ENCODE measurements at places on chromosomes 5 and 9.
A peak's percentile ranks its signal among the peaks of the same experiment; 100 is the strongest.

DNA sequence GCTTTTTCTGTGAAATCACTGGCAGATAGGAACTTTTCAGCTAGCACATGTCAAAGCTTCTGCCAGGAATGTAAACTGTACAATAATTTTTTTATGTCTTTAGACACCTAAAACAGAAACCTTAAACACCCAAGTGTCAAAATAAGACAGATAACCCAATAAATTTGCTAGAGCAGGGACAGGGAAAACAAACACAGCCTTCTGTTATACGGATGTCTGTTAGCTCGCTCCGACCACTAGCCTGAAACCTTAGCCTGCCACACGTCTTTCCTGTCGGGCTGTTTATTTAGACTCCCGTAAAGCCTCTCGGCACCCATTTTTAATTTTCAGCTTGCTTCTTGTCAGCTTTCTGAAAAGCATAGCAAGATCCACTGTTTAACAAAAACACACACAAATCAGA lies 355.4 kb upstream of the SLC24A2 start:
- no peak for DNase-seq

DNA sequence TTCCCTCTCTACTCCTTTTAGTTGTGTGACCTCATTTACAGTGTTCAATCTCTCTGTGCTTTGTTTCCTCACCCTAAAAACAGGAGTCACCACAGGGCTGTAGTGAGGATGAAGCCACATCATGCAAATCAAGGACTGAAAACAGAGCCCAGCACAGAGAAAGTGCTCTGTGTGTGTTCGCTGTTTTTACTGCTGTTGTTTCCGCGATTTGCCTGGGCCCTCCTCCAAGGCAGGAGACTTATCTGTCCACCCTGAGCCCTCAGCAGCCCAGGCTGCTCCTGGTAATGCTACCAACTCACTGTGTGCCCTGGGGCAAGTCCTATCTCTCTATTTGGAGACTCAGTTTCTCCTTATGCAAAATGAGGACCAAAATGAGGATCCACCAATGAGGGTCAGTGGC lies 87.2 kb upstream of the NEURL1B start:
- DNase-seq: no peak

DNA sequence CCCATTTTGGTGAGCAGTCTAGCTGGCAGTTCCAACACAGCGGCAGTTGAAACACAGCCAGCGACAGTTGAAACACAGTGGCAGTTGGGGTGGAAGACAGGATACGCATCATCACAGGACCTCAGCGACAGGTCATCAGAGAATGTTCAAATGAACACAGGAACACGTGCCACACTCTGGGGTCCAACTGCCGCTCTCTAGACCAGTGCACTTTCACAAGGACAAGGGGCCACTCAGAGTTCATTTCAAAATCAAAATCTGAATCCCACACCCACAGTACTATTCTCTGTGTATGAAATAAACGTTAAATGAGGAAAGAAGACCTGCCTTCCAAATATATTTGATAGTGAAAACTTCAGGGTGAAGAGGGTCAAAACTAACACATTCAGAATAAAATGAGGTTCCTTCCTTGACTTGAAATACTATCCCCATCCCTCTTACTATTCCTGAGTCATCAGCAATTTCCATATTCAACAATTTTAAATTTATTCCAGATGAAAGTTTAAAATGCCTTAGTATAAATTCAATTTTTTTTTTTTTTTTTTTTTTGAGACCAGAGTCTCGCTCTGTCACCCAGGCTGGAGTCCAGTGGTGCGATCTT lies 53.0 kb upstream of the SIMC1 start:
- no peak for DNase-seq

- no peak for DNase-seq
These were observed 157.9 kb downstream of the NFIB start for GRCh38 chr9:14156046-14156445.

GRCh38 chr9:132994410-132995120 lies 16.1 kb downstream of the GFI1B start:
- DNase-seq: peak; percentile 14

- DNase-seq: no peak
These were observed 16.2 kb upstream of the FSD1L start for GRCh38 chr9:105431424-105432246.

DNA sequence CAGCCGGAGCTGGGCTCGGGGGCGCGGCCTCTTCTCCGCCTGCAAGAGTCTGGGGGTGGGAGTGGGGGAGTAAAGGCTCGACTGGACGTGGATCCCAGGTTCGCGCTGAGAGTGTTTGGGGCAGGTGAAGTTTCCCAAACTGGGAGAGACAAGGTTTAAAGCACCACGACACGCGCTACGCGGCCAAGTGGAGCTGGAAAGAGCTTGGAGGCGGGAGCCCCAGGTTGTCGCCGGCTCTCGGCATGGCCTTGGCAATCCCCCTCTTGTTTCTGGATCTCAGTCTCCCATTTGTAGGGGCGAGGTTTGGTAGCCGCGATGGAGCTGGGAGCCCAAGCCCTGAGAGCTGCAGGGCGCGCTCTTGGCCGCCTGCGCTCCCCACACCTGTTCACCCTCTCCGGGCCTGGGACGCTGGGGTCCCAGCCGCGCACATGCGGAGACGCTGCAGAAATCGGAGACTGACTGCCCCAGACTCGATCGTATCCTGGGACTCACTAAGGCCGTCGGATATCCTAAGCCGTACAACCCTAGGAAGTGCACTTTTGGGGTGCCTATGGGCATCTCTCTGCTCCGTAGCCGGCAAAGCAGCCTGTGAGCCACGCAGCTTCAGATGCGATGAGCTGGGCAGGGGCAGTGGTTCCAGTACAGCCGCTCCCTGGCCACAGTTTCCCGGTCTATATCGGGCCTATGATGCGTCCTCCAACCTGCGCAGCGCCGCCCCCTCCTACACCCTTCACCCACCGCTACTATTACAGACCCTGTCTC lies 937 bp downstream of the TMOD1 start:
- DNase-seq: peak; percentile 54

DNA sequence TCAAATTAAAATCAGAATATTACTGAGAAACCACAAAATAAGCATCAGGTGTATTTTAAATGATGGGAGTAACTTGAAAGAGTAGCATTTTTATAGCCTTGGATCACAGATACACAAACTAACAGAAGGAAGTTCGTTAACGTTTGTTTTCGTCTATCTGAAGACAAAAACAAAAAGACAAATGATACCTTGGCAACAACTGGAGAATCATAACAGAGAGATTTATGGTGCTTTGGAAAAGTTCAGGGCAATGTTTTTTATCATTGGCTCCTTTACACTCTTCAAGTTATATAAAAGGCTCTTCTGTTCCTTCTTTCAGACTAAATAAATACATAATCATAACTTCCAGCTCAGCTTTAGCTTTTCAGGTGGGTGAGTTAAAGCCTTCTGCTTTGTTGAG lies 128.1 kb upstream of the VLDLR start:
- no peak for DNase-seq

GRCh38 chr5:174306345-174307030 lies 261.0 kb downstream of the NSG2 start:
- DNase-seq: no peak

DNA sequence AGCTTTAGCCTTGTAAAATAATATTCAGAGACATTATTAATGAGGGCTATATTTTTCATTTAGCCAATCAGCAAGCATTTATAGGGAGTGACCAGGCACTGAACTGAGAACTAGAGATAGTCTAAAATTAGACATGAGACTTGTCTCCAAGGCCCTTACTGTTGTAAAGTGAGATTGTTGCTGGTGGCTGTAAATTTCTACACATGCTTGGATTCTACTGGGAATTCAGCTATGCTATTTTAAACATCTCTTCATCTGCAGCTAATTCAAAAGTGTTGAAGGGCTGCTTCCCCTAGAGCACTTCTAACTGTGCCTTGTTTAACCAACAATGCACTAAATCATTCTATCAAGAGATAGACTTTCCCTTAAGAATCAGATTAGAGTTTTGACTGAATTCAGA lies 67.4 kb downstream of the CHSY3 start:
- no peak for DNase-seq

- DNase-seq: no peak
These were observed 226.0 kb downstream of the GAS1 start for GRCh38 chr9:86721226-86721781.

- DNase-seq: no peak
These were observed 170.7 kb downstream of the MAPKAP1 start for GRCh38 chr9:125536167-125536772.

DNA sequence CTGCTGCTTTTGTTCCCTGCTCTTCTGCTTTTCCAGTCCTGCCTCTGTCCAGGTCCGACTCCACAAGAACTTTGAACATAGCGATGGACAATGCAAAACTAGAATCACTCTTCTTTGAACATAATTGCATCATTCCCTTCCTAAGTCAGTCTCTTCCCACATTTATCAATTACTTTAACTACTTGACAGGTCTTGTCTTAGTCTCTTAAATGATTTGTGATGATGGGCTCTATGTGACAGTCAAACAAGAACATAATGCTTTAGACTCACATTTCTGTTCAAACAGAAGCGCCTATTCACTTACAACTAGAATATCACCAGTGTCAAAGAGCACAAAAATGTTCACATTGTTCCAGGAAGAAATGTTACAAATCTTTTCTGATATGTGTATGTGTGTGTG lies 278.1 kb downstream of the SH3GL2 start:
- DNase-seq: no peak

- no peak for DNase-seq
These were observed 483.3 kb downstream of the CTNND2 start for GRCh38 chr5:11420969-11421368.

DNA sequence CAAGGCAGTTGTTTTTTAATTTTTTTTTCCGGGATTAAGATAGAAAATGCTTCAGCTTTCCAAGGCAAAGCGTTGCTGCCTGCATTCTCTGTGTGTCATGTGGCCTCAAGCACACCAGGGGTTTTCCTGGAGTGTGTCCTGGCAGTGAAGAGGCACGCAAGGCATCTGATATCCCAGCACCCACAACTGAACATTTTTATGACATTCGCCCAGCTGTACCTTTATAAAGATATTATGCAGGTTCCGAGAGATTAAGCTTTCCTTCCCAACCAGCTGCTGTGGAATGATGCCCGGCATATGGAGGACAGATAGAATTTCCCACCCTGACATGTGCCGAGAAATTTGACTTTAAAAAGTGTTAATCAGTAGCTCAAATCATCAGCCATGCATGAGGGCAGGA lies 205.6 kb downstream of the GADD45G start:
- peak; percentile 13 for DNase-seq

GRCh38 chr5:96538808-96539250 lies 105.8 kb upstream of the PCSK1 start:
- no peak for DNase-seq

DNA sequence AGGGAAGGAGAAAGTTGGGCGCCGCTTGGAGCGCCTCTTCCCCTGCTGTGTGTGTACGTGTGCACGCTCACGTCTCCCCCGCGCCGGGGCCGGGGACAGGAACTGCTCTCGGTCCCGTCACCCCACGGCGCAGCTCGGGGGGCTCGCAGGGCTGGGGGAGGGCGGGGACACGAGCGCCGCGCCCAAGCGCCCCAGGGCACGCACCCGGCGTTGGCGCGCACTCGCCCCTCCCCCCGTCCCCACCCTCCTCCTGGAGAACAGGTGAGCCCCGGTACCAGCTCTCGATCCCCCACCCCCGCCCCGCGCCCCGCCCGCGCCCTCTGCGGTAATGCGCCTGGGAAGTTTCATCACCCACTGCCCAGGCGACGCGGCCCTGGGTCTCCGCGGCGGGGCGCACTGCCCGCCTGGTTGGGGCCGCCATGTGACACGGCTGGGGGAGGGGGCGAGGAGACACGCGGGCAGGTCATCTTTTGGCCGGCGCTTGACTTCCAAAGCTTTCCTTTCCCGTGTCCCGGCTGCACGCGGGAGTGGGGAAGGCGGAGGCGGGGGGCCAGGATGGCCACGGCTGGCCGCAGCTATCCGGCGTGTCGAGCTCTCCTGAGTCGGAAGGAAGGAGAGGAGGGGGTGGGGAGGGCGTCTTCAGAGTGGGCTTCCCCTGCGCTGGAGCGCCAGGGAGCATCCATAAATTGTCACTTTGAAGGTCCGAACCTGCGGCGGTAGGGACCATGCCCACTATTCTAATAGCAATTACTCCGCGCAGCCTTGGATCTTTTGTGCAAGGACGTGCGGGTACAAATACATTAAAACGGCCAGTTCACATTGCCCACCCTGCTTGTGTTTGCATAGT lies 1.5 kb upstream of the STC2 start:
- DNase-seq: no peak

- peak; percentile 59 for DNase-seq
These were observed at the start of gene SPEF2 for GRCh38 chr5:35617435-35618303. Gene SPEF2, plus strand, starts transcription at chr5:35617863. Its CDS starts 135 bp downstream, at chr5:35617998.

GRCh38 chr9:69066955-69067354 lies 31.4 kb downstream of the FXN start:
- no peak for DNase-seq

DNA sequence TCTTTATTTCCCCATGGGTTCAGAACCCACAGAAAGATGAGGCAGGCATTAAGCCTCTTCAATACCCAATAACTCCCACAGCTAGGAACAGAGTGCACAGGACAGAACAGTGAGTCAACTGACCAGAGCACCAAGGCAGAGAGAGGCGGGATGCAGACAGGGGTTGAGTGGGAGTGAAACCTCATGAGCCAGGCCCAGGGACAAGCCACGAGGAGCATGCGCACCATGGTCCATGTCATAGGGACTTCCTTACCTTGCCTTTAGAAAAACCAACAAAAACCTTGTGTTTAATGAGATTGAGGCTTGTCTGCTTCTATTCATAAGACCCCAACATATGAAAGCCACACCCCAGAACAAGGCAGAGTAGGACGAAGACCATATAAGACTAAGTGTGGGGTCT lies 330.6 kb downstream of the DEPDC1B start:
- DNase-seq: no peak

- DNase-seq: peak; percentile 46
These were observed 51.5 kb downstream of the PCSK1 start for GRCh38 chr5:96381526-96381925.

DNA sequence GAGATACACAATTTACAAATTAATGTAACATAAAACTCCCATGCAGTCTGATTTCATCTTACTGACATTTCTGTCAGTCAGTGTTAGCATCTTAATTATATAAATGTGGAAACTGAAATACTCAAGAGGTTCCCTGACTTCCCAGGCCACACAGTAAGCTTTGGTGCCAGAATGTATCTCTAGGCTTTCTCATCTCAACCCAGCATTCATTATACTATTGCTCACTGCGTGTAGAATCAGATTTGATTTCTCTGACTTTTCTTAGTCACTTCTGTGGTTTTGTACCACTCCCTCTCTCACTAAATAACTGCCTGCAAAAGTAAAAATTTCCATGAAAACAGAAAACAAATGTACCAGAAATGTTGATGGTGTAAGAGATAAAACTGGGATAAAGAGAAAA lies 31.7 kb upstream of the CDKN2B start:
- no peak for DNase-seq

DNA sequence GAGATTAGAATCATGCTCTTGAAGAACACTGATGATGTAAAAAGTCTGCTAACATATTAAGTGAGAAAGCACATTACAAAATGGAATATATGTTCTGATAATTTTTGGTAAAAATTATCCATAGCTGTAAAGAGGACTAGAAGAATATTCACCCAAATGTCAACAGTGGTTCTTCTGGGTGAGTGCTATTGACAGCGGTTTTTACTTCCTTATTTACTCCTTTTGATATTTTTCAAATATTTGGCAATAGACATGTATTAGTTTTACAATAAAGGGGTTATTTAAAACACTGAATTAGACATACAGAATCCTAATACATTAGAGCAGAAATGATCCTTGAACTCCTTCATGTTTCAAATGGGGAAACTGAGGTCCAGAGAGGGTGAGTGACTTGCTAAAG lies 26.9 kb upstream of the MEGF9 start:
- DNase-seq: no peak

Data from D341Med (cell line).